Subcutaneous adipose tissue (tissue), 4 donors: ENCODE measurements at places on chromosomes 13 and 19. TPM values are rescaled to one million over a fixed set of nuclear protein-coding genes. Genes with fewer than 3 reads are reported as not detected.

GFY gene
- not detected for total RNA-seq

RNF17 gene
- total RNA-seq, result not detected

TMEM272 gene
- not detected for total RNA-seq

LRRC63 gene
- 0.38 TPM for total RNA-seq

RFPL4A gene
- not detected for total RNA-seq
